ENCODE measurements at places on chromosomes 3 and 15.

GRCh38 chr3:95612611-95613010, 1201.8 kb upstream of the EPHA6 start:
- no peak for DNase-seq

DNA sequence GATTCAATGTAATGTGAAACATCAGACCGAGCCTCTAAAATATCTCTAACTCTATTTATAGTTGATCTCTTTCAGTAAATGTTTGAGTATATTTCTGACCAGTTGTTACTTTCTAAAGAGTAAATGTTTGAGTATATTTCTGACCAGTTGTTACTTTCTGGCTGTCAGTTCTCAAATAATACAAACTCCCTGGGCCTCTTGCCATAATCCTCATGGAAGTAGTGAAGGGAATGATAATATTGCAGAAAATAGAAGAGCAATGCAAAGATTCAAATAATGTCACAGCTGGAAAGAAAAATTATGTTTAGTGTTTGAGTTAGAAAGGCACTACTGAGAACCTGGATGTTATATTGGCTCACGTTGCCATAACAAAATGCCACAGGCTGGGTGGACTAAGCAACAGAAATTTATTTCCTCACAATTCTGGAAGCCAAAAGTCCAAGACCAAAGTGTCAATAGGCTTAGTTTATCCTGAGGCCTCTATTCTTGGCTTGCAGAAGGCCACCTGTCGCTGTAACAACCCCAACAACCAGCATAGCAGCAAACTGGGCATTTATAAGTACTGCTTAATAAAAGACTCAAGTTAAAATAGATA, 470.6 kb upstream of the BCHE start:
- no peak for DNase-seq

DNA sequence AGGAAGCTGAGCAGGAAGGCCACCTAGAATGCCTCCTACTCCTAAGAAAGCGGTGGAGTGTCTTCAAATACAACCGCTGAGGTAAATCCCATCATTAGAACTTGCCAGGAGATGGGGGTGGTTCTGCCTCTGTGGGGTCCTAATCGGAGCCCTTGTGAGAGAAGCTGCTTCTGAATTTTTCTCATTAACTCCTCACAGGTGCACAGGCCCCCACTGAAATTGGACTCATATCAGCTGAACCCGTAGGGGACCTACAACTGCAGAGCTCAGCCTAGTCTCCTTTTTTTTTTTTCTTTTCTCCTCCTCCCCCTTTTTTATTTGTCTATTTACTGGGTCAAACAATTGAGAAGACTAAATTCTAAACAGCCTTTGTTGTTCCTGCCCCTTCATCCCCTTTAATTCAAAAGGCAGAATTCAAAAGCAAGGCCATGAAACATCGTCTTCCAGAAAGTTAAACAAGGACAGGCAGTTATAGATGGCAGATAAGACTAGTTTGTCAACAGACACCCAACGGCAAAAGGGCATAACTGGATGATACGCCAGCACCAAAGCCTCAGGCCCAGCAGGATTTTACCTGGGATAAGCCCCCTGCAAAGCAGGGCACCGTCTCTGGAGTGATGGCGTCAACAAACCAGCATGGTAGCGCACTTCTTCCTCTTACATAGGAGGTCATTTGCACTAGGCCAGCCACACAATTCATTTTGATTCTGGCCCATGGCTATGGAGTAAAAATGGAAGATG, 213.7 kb upstream of the HES1 start:
- no peak for DNase-seq

DNA sequence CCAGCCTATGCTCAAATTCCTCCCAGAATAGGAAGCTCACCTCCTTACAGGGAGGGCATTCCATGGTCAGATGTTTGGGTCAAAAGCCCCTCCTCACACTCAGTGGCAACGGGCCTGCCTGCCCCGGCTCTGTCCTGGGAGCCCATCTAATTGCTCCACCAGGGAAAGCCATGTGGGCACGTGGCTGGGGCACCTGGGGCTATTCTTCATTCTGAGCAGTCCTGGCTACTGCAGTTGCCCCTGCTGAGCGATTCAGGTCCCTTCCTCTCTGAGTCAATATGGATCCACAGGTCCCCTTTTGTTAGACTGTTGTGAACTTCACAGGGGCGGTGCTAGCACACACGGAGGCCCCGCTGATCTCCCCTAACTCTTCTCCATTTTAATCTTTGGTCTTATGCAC, 39.4 kb downstream of the TPRA1 start:
- DNase-seq = no peak

DNA sequence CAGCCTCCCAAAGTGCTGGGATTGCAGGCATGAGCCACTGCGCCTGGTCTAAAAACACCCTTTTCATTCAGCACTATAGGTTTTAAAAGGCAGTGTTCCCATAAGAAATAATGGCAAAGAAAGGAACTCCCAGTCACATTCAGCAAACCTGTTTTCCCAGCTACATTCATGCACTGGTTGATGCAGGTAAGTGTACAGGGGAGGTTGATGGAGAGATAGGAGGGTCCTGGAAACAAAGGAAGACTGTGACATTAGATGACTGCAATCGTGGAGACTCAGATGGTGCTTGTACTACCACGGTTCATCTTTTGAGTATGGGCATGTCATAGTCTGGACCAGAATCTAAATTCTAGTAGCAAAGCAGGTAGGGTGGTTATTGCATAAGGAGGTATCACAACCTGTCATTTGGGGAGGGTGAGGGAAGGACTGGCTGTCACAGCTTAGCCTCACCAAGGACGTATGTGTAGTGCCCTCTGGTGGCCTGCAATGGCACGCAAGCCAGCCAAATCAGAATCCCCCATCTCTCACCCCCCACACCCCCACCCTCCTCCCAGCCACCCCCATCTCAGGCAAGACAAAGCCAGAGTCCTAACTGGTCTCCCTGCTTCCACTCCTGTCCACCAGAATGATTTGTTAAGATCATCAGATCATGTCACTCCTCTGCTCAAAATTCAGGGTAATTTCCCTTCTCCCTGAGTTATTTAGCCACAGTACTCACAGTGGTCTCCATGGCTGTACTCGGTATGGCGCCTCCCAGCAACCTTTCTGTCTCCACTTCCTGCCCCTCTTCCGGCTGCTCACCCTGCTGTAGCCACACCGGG, 28.8 kb upstream of the UBL7 start:
- no peak for DNase-seq

- DNase-seq = no peak
Observed at GRCh38 chr3:43612419-43612818, 9.4 kb downstream of the ANO10 start.

GRCh38 chr3:155553780-155554179, 191.1 kb downstream of the PLCH1 start:
- peak; percentile 85 for DNase-seq

- no peak for DNase-seq
Observed at GRCh38 chr15:63200464-63201249, 11.3 kb downstream of the RAB8B start.

- no peak for DNase-seq
Observed at GRCh38 chr3:65974509-65974908, 64.2 kb downstream of the MAGI1 start.

GRCh38 chr15:89112341-89112971, 24.2 kb downstream of the ABHD2 start:
- no peak for DNase-seq

- DNase-seq = no peak
Observed at GRCh38 chr3:13613343-13614190, 64.6 kb downstream of the FBLN2 start.

DNA sequence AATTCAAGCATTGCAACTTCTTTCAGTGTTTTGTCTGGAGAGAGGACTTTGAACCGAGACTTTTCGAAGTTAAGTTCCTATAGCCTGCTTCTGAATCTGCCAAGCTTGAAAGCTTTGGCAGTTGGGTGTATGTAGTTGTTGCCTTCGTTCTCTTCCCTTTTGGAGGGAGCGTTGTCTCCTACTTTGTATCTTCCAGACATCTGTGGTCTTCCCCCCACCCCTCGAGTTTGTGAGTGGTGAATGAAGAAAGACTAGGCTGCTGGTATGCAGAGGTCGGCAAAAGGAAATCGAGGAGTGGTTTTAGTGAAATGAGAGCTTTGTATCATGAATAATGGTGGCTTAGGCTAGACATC, 1.3 kb downstream of the CTNNB1 start:
- DNase-seq = peak; percentile 90

DNA sequence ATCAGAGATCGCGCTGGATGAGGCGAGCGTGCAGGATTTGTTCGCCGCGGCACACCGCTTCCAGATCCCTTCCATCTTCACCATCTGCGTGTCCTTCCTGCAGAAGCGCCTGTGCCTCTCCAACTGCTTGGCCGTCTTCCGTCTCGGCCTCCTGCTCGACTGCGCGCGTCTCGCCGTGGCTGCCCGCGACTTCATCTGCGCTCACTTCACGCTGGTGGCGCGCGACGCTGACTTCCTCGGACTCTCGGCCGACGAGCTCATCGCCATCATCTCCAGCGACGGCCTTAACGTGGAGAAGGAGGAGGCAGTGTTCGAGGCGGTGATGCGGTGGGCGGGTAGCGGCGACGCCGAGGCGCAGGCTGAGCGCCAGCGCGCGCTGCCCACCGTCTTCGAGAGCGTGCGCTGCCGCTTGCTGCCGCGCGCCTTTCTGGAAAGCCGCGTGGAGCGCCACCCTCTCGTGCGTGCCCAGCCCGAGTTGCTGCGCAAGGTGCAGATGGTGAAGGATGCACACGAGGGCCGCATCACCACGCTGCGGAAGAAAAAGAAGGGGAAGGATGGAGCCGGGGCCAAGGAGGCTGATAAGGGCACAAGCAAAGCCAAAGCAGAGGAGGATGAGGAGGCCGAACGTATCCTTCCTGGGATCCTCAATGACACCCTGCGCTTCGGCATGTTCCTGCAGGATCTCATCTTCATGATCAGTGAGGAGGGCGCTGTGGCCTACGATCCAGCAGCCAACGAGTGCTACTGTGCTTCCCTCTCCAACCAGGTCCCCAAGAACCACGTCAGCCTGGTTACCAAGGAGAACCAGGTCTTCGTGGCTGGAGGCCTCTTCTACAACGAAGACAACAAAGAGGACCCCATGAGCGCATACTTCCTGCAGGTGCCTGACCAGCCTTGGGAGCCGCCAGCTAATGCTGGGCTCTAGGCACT, 819 bp downstream of the KLHL40 start:
- no peak for DNase-seq

- DNase-seq = no peak
Observed at GRCh38 chr15:85494048-85494777, 113.8 kb downstream of the AKAP13 start.

DNA sequence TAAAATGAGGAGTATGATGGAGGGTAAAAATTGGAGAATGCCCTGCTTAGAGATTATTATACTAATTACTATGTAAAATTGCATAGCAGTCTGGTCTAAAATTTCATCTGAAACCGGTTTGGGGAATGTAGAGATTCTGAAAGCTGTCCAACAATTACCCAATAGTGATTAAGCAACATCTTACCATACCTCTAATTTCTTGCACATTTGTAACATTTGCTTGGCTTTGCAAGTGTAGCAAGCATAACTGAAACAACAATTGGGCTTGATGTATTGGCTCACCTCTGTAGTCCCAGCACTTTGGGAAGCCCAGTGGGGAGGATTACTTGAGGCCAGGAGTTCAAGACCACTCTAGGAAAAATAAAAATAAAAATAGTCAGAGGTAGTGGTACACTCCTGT, 17.4 kb downstream of the AADACL2 start:
- DNase-seq = peak; percentile 67

DNA sequence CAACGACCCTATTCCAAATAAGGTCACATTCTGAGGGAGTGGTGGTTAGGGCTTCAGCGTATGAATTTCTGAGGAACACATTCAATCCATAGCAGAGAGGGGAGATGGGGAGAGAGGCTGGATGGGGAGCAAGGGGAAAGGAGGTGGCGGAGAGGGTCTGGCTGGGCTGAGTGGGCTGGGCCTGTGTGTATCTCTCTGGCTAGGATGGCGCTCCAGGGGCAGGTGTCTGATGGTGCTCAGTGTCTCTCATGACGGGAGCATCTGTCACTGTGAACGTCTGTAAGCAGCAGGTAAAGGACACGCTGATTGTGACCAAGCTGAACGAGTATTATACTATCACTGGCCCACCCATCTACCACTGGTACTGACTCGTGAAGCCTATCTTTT, 159.6 kb downstream of the XXYLT1 start:
- no peak for DNase-seq

- no peak for DNase-seq
Observed at GRCh38 chr15:88655103-88655553, 16.3 kb downstream of the ISG20 start.

DNA sequence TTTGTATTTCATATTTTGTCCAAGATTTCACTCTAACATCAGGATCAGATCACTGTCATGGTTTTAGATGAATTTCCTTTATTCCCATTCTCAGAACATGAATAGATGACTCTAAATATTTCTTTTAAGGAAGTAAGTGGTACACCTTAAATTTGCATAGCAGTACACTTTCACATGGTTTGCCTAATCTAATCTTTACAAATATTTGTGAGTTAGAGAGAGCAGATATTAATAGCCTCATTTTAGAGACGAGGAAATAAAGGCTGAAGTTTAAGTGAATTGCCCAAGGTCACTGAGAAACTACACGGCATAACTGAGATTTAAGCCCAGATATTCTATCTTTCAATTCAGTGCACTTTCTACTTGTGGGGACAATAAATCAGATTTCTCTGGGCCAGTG, 14.2 kb downstream of the TERC start:
- no peak for DNase-seq

DNA sequence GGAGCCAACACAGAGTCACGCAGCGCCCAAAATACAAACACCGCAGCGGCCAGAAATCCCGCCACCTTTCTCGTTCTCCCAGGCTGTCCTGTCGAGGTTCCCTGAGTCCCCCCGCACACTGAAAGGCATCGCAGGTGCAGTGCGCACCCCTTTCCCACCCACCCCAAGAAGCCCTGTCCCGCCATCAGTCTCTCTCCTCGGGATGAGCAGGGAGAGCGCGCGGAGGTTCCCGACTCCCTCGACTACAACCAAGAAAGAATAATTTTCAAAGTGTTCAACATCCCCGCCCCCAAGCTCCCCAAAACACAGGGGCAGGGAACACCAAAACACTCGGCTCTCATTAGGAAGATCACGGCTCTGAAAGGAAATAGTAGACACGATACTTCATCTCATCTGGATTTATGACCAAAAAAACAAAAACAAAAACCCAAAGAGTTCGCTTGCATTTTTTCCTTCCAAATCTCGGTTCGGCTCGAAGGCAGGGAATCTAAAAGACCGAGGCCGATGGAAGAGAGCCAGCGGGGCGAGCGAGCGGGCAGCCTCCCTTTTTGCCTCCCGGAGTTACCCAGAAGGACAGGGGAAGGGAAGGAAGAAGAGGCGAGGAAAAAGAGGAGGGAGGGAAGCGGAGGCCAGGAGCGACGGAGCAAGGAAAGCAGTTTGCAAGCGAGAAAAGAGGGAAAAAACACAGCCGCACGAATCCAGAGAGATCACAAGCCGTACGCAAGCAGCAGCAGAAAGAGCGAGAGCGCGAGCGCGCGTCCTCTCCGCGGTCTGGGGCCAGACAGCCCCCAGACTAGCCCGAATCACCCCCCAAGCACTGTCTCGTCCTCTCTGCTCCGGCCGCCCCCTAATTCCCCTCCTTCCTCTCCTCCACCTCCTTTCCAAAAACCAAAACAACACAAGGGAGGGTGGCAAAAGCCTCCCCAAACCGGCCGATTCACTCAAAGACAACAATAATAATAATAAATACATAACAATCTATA, 808 bp downstream of the BCL6 start:
- DNase-seq = no peak

Measured in HL-60 (cell line).